ENCODE measurements at places on chromosomes 11 and 22.

- DNase-seq: no peak
Observed at GRCh38 chr11:85182441-85183387, 444.4 kb downstream of the DLG2 start.

DNA sequence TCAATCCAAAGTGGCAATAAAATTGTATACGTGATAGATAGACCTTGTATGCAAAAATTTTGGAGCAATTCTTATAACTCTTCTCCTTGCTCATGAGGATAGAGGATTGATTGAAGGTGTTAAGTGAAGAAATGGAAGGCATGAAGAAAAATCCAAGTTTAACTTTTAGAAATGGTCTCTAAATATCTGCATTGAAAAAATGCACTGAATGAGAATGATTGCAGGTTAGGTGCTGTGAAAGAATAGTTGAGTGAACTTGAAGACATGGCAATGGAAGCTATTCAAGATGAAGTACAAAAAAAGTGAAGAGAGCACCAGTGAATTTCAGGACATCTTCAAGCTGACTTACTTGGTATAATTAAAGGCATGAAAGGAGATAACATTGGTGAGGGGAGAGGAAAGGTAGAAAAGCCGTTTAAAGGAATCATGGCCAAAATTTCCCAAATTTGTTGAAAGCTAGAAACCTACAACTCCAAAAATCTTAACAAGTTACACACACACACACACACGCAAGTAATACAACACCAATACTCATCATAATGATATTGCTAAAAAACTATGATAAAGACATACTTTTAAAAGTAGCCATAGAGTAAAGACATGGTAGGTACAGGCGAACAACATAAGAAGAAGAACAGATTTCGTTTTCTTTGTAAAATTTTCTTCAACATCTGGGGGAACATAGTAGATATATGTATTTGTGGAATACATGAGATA is 96.3 kb downstream of the GGTLC2 start:
- no peak for DNase-seq

- no peak for DNase-seq
Observed at GRCh38 chr22:34198976-34199375, 278.7 kb upstream of the LARGE1 start.

DNA sequence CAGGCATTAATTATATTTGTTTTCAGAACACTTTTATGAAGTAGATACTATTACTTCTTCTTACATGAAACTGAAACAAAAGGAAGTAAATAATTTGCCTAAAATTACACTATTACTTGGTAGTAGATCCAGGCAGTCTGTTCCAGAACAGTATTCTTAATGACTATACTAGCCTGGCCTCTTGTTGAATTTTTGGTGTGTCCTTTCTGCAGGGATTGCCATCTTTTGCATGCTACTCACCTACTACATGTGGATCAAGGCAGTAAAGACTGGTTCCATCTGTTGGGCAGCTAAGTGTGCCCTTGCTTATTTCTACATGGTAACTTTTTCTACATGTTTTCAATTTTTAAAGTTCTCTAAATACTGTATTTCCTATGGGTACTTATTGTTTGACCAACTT is 12.8 kb downstream of the STT3A start:
- no peak for DNase-seq

GRCh38 chr22:20422271-20423007 is 15.2 kb downstream of the SCARF2 start:
- DNase-seq: no peak

- no peak for DNase-seq
Observed at GRCh38 chr11:83118814-83119213, 38.1 kb upstream of the PCF11 start.

- DNase-seq: no peak
Observed at GRCh38 chr11:128040603-128041002, 546.8 kb downstream of the ETS1 start.

DNA sequence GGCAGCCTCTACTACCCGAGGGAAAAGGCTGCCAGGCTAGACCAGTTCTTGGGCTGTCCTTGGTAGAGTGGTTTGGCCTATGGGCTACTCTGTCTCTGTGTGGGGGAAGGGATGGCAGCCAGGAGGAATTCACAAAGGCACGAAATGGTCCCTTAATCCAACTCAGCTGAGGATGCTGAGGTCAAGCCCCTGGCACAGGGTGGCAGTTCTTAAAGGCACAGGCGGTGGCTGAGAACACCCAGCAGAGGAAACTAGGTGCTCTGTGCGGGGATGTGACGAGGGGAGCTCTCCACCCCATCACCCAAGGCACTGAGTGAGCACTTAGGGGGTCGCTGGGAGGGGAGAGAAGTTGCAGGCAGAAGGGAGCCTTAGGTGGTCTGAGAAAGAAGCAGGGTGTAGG is at the start of gene MFRP:
MFRP (minus strand) TSS at position 101 of the 400 bp plus-strand sequence. CDS start 192 bp downstream, outside the sequence.
- DNase-seq: no peak

DNA sequence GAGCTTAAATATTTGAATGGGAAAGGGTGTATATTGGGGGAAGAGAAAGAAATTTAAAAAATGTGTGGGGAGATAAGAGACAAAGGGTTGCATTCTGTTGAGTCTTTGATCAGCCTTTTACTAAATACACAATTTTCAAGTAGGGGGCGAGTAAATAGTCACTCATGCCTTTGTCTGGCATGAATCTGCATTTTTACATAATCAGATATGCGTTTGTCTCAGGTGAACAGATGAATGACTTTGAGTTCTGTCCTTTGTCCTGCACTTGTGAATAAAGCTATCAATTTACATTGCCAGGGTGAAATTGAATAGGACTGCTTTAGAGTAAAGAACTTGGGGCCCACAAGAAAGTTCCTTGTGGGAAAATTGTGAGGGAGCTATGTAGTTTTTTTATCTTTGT is 523.6 kb upstream of the LUZP2 start:
- no peak for DNase-seq

DNA sequence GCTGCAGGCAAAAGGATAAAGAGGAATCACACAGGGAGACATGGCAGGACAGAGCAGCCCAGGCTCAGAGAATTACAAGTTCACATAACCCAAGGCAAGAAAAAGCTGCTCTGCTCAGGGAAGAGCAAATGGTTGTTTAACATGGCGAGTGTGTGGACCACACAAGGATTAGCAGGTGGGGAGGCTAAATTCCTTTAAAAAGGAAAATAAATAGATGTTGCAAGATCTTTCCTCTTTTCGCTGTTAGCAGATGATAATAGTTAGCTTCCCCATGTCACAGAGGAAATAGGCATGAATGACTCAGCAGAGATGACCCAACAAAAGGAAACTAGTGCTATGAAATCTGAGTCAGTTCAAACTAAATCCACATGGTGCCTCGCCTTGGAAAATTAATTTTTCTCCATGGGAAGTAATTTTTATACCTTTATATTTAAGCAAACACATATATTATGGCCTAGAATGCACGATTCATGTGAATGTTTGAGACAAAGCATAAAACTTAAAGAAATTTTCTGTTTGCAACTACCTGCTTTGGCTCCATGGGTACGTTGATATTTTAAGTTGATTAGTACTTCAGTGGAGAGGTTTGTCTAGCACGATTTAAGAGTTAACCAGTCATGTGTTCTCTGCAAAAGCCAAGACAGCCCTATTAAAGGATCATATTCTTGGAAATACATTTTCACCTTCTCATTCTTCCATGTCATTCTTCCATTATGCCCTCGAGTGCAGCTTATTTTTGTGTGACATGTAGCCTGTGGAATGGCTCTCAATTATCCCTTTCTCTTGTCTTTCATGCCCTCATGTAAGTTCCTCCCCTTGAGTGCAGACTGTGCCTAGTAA is 38.5 kb upstream of the FJX1 start:
- no peak for DNase-seq

DNA sequence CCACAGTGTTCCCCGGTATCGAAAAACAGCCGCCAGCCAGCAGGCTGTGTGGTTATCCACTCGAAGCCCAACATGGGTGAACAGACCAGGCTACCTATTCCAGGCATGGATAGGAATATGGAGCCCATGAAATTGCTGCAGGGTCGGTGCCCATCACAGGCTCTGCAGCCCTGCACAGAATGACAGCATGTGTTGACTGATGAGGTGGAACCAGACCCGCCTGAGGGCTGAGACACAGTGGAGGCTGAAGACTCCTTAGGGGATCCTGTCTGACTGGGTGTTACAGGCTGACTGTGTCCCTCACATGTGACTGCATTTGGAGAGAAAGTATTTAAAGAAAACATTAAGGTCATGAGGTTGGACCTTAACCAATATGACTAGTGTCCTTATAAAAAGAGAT is 6.2 kb upstream of the YPEL1 start:
- DNase-seq: no peak

DNA sequence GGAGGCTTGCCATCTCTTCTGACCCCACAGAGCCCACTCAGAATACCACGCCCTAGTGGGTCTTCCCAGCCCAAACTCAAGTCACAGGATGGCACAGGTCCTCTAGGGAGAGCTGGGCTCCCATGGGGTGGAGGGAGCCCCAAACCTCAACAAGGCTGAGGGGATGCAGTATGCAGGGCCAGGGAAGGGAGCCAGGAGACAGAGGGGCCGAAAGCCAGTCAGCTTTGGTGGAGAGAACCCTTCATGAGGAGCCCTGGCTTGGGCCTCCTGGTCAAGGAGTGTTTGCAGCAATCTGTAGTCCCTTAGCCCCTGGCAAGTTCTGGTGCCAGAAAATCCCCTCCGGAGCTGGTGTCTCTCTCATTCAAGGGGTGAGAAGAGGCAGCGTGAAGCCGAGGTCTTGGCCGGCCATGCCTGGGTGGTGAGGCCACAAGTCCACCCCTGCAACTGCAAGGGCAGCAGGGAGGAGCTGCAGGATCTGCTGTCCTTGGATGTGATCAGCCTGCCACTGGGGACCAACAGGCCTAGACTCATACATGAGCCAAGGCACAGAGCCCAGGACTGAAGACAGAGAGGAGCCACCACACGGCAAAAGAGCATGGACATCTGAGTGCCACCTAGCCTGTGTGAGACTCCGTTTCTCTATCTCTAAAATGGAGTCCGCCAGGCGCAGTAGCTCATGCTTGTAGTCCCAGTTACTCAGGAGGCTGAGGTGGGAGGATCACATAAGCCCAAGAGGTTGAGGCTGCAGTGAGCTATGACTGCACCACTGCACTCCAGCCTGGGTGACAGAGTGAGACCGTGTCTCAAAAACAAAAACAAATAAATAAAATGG is 24.1 kb downstream of the NEAT1 start:
- DNase-seq: no peak

DNA sequence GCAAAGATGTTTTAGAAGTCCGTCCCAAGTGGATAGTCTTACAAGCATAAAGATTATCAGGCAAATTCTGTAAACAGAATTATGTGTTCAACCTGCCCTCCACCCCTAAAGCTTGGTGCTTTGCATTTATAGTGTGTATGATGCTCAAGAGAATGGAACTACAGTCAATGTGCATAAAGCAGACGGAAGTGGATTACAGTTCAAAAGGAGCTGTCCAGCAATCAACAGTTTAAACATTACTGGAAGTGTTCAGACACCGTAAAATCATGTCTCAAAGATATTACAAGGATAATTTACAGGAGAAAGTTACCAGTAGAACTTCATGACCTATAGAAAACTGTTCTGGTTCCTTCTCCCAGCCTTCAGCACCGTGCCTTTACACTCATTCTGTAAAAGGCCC is 1.0 kb downstream of the RIC3 start:
- DNase-seq: no peak

DNA sequence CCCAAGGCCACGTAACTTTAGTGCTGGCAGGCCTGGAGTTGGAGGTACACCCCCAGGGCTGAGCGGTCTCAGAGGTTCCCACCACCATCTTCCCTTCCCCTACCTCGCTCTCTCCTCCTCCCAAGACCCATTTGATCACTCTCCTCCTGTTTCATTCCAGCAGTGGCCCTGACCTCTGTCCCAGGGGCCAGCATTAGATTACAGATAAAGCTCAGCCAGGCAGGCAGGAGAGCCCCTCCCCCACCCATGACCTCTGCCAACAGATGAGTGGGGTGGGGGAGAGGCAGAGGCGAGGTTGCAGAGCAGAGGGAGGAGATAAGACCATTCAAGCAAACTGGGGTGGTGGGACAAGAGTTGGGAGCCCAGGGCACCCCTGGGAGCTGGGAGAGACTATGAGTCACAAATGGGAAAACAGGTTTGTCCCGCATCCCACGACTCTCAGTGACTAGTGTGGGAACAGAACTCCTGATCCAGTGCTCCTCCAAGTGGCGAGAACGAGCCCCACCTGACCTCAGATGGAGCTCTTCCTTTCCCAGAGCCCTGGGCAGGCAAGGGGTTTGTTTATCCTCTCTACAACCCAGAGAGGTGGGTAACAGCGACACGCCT is 367.9 kb downstream of the MN1 start:
- no peak for DNase-seq

DNA sequence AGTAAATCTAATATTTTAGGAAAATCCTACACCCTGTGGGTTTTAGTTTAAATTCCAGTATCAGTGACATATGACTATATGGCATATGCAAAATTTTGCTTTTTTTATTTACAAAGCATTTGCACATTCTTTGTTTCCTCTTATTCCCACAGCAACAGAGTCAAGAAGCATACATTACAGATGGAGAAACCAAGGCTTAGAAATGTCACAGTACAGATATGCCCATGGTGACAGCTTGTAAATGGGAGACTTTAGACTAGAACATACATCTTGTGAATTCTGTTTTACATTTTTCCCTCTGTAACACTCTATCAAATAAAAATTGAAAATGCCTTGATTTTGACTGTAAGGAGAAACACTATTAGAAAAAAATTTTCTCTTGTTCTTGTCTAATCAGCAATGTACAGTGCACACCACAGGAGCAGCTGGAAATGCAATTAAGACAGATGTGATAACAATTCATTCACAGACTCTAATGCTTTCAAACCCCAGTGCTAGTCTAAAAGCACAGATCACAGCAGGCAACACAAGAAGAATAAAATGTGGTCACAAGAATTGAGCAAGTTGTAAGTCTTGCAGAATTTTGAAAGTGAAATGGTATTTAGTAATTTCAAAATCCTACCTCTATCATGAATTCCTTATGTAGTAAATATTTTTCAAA is 375.9 kb downstream of the LUZP2 start:
- DNase-seq: no peak

DNA sequence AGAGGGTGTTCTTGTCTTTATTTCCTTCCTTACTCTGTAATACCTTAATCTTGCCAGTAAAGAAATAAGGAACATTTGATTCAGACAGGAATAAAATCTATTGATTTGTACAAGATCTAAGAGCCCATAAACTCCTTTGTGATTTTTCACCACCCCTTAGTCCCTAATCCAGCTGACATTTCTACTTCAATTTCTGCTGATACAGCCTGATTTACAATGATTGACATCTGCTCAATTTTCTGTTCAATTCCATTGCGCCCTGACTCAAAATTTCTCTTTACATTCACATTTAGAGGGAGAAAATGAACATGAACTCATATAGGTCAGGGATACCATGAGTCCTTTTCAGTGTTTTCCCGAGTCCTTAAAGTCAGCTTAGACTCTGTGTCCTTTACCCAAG is 27.2 kb upstream of the TMEM123 start:
- no peak for DNase-seq
